Fibroblast of lung (primary cell): ENCODE measurements at places on chromosomes 2 and 18.

GRCh38 chr2:101355401-101356054 is 31.8 kb downstream of the CREG2 start:
- no peak for DNase-seq

DNA sequence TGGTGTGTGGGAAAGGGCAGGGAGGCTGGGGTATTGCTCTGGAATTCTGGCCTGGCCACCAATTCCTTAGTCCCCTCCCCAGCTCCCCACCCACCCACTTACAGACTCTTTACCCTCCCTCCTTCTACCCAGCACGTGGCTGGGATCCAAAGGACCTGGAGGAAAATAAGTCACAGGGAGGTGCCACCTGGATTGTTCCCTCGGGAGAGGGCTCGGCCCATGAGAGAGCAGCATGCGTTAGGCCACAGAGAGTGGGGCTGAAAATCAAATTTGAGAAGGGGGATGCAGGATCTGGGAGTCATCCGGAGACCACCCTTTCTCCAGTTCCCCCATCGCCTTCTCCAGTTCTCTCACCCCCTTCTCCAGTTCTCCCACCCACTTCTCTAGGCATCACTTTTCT is 3.0 kb downstream of the ASPRV1 start:
- no peak for DNase-seq

DNA sequence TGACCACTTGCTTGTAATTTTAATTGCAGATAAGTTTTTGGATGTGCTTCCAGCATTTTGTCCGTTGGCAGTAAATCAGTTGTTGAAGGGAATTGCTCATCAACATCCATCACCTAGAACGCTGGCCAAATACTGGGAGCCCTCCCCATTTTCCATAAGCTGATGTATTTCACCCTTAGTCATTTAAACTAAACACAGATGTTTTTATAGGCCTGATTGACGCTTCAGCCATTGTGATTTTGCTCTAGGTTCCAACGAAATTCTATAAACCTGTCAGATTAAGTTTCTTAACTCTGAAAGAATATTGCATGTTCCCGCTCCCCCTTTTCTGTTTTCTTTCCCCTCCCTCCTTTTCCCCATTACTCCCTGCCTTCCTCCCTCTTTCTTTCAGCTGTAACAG is 1.0 kb upstream of the RPRM start:
- DNase-seq = peak; percentile 2

- no peak for DNase-seq
These were observed 72.5 kb downstream of the KLF7 start for GRCh38 chr2:207093234-207093633.

DNA sequence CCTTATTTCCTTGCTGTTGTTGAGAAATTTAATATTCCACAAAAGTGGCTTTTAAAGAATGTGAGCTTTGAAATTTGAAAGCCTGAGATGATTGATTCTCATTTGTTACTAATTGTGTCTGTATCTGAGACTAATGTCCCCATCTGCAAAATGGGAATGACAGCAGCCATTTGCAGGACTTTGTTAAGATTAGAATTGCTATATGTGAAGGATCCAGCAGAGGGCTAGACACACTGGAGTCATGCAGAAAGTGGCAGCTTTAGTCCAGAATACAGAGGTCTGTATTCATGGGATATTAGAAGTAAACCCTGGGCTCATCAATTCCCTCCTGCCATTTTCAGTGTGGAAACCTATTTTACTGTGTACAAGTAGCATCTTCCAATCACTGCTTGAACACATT is 296.5 kb upstream of the GYPC start:
- DNase-seq = no peak

DNA sequence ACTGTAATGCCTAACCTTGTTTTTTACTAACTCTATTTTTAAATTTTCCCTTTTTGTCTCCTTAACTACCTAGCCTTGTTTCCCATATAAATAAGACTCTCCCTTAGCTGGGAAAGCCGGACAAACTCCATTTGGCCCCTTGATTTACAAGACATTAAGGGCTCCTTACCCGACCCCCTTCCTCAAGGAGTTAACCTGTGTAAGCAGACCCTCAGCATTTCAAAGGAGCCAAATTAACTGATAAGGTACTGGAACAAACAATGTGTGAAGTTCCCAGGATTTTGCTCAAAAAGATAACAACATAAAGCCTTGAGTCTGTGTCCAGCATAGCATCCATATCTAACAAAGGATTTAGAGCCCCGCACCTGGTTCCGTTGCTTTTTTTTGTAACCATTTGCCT is 59.6 kb upstream of the C2orf15 start:
- DNase-seq = no peak

- DNase-seq = no peak
These were observed 72.9 kb downstream of the PTRHD1 start for GRCh38 chr2:24720310-24720709.

DNA sequence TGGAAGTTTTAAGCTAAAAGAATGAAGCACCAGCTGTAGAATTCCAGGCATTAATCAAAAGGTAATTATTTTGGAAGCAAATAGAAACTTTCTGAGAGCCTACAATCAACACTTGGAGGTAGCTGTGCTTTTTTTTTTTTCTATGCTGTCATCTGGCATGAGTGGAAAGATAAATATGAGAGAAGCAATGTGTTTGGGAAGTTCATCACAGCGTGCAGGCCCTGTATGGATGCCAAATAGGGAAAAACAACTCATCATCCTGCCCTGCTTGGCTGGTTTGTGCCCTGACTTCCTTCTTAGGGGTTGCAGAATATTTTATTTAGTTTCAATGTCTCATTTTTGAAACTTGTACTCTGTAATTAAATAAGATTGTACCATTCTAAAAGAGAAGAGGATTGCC is 437.4 kb downstream of the PIK3C3 start:
- DNase-seq = no peak

GRCh38 chr2:1516798-1517060 is 103.5 kb downstream of the TPO start:
- DNase-seq = no peak

DNA sequence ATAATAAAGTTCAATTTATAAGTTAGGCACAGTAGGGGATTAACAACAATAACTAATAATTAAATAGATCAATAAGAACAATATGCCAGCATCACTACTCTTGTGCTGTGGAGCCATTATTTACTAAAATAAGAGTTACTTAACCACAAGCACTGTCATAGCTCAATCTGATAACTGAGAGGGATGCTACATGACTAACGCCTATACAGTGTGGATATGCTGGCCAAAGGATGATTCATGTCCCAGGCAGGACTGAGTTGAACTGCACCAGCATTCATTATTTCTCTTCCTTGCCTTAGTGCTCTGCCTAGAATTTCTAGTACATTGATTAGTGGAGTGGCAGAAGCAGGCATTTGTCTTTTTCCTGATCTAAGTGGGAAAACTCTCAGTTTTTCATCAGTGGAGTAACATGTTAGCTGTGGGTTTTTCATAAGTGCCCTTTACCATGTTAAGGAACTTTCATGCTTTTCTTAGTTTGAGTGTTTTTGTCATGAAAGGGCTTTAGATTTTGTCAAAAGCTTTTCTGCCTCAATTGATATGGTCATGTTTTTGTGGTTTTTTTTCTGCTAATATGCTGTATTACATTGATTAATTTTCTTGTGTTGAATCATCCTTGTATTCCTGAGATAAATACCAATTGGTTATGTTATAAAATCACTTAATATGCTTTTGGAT is 21.7 kb downstream of the KIAA1328 start:
- peak; percentile 96 for DNase-seq

DNA sequence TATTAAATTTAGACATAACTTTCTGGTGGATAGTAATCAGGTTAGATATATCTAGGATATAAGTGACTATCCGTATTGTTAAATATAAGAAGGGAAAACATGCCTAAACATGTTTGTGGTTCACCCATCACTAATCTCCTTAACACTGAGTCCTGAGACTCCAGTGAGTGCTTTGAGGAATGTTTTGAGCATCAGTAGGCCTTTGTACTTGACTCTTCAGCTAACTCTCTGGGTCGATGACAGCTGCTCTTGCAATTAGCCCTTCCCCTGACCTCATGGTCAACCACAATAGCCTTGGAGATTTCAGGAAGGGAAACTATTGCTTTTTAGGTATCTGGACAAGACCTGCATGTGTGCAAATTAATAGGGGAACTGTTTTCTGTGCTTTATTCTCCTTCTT is 716.8 kb downstream of the EPHA4 start:
- peak; percentile 84 for DNase-seq

DNA sequence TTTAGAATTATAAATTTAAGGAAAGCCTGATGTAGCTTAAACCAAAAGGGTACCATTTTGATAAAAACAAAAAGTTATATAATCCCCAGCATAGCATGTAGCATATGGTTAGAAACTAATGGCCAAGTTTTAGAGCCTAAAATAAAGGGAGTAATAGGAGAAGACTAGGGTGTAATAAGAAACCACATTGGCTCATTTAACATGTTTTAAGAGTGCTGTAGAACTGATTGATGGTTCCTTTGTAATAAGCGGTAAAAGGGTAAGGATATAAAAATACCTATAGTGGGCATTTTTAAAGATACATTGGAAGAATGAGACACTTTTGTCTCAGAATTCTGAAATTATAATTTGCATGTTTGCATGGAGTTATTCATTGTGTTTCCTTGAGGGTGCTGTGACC is 1.9 kb downstream of the PSMA8 start:
- DNase-seq = no peak

GRCh38 chr2:234146087-234146826 is 95.8 kb downstream of the SPP2 start:
- DNase-seq = peak; percentile 97

DNA sequence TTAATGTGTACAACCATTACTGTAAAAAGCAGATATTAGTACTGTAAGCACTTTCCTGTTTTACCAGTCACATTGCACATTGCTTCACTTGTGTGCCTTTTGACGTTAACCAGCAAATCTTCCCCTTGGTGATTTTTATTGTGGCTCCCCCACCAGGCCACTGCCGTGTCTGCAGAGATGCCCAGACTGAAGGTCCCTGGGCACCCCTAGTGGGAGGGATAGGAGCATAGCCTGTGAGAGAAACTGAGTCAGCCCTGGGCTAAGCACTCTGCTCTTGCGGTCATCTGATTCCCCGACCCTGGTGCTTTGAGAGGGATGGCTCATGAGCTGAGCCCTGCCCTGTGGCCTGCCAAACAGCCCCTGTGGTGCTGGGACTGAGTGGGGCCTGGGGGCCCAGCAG is 73.4 kb downstream of the INPP4A start:
- DNase-seq = no peak

DNA sequence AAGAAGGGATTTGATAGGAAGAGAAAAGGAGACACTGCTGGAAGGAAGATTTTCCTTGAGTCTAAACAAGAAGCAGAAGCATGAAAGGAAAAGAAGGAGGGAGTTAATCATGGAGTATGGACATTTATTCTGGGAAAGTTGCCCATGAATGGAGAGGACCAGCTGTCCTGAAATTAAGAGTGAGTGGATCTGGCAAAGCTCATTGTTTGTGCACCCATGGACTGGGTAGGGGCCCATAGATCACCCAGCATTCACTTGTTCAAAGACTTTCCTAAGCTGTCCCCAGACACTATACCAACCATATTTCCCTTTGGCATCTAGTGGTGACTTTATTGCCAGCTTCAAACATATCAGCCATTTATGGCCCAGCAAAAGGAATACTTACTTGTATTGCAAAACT is 422.7 kb downstream of the FBXO15 start:
- peak; percentile 20 for DNase-seq

DNA sequence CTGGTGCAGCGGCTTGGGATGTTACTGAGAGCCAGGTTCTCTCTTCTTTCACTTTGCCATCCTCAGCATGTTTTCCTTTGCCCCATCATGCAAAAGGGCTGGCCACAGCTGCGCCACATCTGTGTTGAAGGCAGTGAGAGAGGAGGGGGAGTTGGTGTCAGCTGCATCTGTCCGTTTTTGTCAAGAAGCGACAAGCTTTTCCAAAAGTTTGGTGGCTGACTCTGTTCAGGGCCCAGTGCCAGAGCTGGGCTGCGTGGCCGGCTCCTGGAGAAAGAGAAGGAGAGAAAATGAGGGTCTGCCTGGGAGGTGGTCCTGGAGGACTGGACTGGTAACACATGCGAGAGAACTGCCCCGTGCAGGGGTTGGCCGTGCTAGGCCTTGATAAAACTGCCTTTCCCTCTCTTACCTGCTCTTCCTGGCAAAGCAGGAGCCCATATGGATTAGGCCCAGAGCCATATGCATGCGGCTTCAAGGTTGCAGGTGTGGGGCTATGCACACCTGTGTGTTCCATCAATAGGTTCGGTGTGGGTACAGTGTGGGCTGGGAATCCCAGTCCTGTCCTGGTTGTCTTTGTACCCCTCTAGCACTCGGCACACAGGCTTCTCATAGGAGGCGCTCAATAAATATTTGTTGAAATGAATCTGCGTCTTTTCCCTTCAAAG is 9.0 kb downstream of the RNF144A start:
- DNase-seq = no peak

GRCh38 chr2:15867194-15868171 is 72.9 kb upstream of the MYCN start:
- no peak for DNase-seq

- no peak for DNase-seq
These were observed 9.8 kb downstream of the TBR1 start for GRCh38 chr2:161425728-161426454.

- no peak for DNase-seq
These were observed 9.9 kb downstream of the PAX8 start for GRCh38 chr2:113268621-113269360.

GRCh38 chr2:82591718-82592117 is 1867.4 kb downstream of the SUCLG1 start:
- no peak for DNase-seq

- no peak for DNase-seq
These were observed 82.5 kb upstream of the GAREM1 start for GRCh38 chr18:32553174-32553573.

DNA sequence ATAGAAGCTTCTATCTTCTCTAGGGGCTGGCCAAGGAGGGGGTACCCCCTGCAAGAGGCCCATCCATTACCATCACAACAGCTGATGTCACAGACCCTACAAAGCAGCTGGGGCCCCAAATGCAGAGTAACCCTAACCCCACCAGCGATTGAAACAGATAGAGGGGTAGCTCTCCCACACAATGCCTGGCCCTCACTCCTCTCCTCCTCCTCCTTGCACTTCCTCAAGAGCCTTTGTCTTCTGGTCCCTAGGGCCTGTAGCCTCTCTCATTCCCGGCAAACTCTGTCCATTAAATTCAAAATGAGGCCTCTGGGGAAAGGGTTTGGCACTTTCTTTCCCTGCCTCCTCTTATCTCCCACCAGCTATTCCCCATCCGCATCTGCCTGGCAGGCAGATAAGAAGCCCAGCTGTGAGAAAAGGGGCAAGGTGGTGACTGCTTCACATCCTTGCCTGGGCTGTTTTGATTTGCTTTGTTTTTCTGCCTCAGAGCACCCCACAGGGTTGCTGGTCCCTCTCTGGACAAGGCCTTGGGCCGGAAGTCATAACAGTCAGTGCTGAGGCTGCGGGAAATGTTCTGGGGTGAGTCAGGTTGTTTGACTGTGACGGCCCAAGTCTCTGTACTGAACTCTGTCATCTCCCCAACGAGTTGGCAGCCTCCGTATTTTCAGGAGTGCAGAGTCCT is 26.1 kb upstream of the CYP26B1 start:
- no peak for DNase-seq

- peak; percentile 99 for DNase-seq
These were observed 21.5 kb upstream of the TXNL4A start for GRCh38 chr18:80009661-80010550.

GRCh38 chr18:74836296-74837139 is 238.8 kb downstream of the ZNF407 start:
- DNase-seq = peak; percentile 20
